Neural crest cell (in vitro differentiated cells): ENCODE measurements at places on chromosomes 5 and 9.

GRCh38 chr5:178389026-178389729 lies 156.6 kb upstream of the PHYKPL start:
- DNase-seq, result no peak

DNA sequence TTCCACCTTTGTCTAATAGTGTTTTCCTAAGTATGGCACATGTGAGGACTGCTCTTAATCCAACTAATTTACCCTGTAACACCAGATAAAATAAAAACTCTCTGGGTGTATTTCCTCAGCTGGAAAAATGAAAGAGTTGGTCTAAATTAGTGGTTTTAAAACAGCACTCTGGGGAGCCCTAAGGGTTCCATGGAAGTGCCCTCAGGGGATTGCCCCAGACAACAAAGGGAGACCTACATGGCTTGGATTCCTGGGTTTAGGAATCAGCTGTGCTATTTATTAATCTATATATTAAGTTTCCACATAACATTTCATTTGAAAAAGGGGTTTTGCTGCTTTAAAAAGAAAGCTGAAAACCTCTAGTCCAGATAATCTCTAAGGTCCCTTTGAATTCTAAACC lies 20.2 kb downstream of the ADAMTS6 start:
- no peak for DNase-seq

GRCh38 chr5:53542926-53543325 lies 17.5 kb upstream of the NDUFS4 start:
- DNase-seq, result no peak

- no peak for DNase-seq
Measured at GRCh38 chr9:86714999-86715398, 232.3 kb downstream of the GAS1 start.

GRCh38 chr5:144028058-144028457 lies 142.4 kb downstream of the YIPF5 start:
- DNase-seq, result no peak

- DNase-seq, result no peak
Measured at GRCh38 chr5:38029397-38030065, 189.7 kb upstream of the GDNF start.

GRCh38 chr9:110444911-110445310 lies 107.2 kb upstream of the TXNDC8 start:
- DNase-seq, result no peak

GRCh38 chr9:97406620-97407177 lies 5.2 kb upstream of the TDRD7 start:
- DNase-seq, result no peak

DNA sequence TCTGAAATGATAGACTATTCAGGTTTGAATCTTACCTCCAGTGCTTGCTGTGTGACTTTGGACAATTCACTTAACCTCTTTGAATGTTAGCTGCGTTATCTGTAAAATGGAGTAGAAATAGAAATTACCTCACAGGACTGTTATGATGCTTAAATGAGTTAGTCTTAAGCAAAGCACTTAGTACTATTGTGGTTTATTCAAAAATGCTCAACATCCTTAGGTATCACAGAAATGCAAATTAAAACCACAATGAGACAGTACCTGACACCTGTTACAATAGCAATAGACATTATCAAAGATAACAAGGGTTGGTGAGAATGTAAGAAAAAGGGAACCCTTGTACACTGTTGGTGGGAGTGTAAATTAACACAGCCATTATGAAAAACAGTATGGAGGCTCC lies 77.6 kb upstream of the FREM1 start:
- no peak for DNase-seq

- no peak for DNase-seq
Measured at GRCh38 chr5:151805414-151806223, 33.9 kb downstream of the G3BP1 start.

- peak; percentile 20 for DNase-seq
Measured at GRCh38 chr5:154756868-154757813, 2.0 kb downstream of the LARP1 start.

DNA sequence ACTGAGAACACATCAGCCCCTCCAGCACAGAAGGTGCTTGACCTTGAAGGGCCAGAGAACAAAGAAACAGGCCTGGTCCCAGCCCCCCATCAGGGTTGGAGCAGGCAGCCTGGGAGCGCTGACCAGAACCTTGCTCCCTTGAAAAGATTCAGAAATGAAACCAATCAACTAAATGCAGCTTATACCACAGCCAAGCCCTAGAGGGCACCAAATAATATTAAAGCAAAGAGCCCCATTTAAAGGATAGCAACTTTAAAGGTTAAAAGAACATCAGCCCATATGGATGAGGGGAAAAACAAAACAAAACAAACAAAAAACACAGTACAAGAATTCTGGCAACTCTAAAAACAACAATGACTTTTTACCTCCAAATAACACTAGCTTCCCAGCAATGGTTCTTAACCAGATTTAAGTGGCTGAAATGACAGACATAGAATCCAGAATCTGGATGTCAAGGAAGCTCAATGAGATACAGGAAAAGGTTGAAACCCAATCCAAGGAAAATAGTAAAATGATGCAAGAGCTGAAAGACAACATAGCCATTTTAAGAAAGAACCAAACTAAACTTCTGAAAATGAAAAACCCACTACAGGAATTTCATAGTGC lies 471.9 kb downstream of the MTRR start:
- DNase-seq, result no peak

DNA sequence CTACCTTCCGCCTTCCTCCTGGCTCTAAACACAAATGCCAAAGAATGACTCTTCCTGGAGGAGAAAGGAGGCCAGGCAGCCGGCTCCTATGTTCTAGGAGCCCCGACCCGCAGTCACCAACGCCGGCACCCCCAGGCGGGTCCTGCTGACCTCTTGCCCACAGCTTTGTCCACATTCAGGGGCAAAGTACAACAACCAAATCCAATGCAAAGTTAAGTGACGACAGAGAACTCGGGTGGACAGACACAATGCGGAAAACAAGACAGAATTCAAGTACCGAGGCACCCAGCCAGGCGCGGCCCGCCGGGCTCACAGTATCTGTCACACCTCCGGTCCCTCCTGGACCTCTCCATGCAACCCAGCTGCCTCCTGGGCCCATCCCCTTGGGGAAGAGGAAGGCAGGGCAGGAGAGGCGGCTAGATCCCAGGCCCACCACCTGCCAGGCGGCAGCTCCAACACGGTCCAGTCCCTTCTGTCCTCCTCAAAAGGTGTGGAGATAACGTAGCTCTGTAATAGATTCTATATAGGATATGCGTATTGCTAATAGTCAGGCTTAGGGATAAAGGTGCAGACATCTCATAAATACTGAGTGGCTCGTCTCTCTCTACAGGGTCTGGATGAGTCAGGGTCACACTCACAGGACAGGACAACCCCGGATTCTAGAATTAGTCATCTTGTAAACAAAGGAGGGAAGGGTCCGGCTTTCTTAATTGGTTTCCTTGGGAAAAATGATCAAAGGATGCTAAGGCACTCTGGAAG lies 46.9 kb upstream of the UBAC1 start:
- DNase-seq, result no peak

GRCh38 chr5:130740047-130740569 lies 424.9 kb downstream of the HINT1 start:
- DNase-seq, result no peak

DNA sequence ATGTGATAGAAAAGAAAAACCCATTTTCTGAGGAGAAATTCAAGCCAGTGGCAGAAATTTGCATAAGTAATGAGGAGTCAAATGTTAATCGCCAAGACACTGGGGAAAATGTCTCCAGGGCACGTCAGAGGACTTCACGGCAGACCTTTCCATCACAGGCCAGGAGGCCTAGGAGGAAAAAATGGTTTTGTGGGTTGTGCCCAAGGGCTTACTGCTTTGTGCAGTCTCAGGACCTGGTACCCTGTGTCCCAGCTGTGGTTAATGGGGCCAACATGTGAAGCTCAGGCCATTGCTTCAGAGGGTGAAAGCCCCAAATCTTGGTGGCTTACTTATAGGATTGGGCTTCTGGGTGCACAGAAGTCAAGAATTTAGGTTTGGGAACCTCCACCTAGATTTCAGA lies 54.8 kb upstream of the ADAMTS2 start:
- DNase-seq, result no peak

DNA sequence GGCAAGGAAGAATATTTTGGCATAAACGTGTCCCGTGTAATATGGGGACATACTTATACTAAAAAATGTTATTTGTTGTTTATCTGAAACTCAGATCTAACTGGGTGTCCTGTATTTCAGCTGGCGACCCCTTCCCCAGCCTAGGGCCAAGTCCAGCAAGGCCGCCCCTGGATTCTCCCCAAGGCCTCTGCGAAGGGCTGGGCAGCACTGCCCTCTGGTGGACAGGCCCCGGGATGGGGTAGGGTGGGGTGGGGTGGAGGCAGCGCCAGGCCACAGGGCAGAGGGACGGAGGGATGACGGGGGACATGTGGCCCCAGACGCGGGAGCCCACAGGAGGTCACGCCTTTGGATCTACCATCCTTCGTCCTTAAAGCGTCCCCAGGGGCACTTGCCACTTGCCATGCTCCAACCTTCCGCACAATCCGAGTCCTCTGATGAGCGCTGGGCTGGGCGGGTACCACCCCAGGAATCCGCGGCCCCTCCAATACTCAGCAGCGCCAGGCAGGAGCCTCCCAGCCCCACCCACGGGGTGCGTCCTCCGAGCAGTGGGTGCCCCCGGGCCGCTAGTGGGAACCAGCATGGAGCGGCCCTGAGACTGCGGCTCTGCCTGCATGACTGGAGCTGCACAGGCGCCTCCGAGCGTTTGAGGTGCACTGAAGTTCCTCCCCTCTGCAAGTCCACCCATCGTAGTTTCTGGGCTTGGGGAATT lies 7.1 kb upstream of the AGPAT2 start:
- DNase-seq, result peak; percentile 61

DNA sequence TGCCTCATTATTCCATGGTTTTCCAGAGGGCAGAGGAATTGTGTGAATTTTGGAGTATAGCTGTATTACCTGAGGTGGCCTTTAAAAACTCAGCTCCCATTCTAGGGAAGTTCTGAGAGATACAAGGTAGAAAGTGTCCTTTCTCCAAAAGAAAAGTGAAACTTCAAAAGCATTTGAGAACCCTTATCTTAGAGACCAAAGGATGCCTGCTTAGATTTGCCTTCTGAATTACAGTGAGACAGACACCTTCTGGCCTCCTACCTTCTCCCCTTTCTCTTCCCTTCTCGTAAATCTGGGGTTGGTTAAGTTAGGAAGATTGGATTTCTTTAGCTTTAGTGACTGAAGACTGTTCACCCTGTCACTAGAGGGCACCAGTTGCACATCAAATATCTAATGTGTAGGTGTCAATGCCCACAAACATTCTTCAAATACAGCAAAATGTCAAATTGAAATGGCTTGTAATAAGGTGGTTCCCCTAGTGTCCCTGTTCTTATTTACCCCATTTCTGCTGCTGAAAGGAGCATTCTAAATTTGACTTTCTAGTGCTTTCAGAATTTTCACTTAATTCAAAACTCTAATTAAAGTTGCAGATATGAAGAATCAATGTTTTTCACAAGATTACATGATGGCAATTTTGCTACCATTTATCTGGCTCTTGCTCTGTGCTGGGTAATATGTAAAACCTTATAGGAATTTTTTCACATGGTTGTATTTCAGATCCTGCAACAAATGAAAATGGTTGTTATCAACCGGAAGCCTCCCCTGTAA lies 46.7 kb downstream of the PRRC1 start:
- peak; percentile 57 for DNase-seq
